Common myeloid progenitor, CD34-positive (primary cell): ENCODE measurements at places on chromosomes 6 and 20.

GRCh38 chr20:58973866-58974265 is 7.2 kb upstream of the NELFCD start:
- no peak for DNase-seq
- H3K4me1 ChIP-seq = no peaks in the 10 kb centered on the region
- no peak overlapping the region for H3K27ac ChIP-seq

DNA sequence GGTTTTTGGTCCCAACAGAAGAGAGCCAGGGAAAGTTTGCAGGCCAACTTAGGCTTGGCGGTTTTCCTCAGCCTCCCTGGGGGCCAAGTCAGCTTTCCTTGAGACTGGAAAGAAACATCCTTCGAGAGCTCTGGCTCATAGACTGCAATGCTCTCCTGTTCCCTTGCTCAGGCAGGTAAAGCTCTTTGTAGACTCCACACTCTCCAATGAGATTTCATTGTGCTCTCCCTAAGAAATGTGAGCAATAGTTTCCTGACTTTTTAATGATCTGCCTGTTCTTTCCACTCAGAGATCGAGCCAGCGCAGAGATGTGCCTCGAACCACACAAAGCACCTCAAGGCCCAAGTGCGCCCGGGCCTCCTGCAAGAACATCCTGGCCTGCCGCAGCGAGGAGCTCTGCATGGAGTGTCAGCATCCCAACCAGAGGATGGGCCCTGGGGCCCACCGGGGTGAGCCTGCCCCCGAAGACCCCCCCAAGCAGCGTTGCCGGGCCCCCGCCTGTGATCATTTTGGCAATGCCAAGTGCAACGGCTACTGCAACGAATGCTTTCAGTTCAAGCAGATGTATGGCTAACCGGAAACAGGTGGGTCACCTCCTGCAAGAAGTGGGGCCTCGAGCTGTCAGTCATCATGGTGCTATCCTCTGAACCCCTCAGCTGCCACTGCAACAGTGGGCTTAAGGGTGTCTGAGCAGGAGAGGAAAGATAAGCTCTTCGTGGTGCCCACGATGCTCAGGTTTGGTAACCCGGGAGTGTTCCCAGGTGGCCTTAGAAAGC is 13.9 kb downstream of the TNFAIP3 start:
- H3K4me3 ChIP-seq = no peak overlapping the region
- H3K27ac ChIP-seq = no peak overlapping the region
- peaks cover 64% of the 10 kb centered on the region for H3K36me3 ChIP-seq
- peaks cover 25% of the 10 kb centered on the region for H3K4me1 ChIP-seq

DNA sequence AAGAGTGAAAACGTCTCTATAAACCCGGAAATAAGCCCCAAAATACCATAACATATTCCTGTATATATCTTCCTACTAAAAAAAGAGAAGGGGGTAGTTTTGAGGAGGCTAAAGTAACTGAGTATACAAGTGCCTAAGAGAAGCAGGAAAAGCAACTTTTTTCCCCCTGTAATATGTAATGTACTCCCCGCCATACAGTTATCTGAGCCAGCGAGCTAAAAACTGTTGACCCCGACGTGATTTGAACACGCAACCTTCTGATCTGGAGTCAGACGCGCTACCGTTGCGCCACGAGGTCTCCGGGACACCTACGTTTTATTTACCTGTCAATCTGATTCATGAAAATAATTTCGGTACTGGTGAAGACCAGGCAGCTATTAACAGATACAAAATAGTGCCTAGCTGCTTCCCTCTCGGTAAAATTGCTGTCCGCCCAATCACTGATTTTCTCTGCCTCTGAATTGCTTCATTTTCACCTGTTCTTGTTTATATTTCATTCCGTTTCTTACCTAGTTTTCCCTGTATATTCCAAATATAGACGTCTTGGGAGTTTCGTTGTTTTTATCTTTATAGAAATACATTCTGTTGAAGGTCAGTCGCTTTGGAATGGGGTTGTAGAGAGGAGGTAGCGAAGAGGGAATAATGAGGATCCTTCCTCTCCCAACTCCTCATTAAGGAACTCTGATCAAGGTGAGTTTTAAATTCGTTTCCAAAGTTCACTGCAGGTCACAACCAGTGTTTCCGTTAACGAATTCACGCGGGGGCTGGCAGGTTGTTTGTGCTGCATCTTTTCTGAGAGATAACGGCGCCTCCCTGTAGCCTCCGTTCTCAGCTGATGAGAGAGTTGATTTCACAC is 33.6 kb upstream of the BTN3A2 start:
- no peaks in the 10 kb centered on the region for H3K36me3 ChIP-seq
- peak overlapping the region; percentile 76 for H3K27ac ChIP-seq
- peaks cover 39% of the 10 kb centered on the region for H3K27me3 ChIP-seq

GRCh38 chr20:24836661-24837299 is 112.3 kb upstream of the CST7 start:
- DNase-seq = peak; percentile 28
- no peaks in the 10 kb centered on the region for H3K27me3 ChIP-seq
- no peak overlapping the region for H3K27ac ChIP-seq
- peaks cover 15% of the 10 kb centered on the region for H3K4me1 ChIP-seq
- no peaks in the 10 kb centered on the region for H3K36me3 ChIP-seq

- H3K27me3 ChIP-seq = no peaks in the 10 kb centered on the region
- no peaks in the 10 kb centered on the region for H3K4me1 ChIP-seq
- no peak for DNase-seq
Observed at GRCh38 chr6:7895125-7895423, 15.5 kb downstream of the TXNDC5 start.

GRCh38 chr6:151911401-151911800 is 103.9 kb downstream of the ESR1 start:
- no peak for DNase-seq
- no peaks in the 10 kb centered on the region for H3K27me3 ChIP-seq
- no peak overlapping the region for H3K4me3 ChIP-seq
- H3K27ac ChIP-seq = no peak overlapping the region

- H3K27ac ChIP-seq = no peak overlapping the region
- no peaks in the 10 kb centered on the region for H3K36me3 ChIP-seq
- H3K4me3 ChIP-seq = no peak overlapping the region
Observed at GRCh38 chr6:12371151-12371550, 81.0 kb downstream of the EDN1 start.

DNA sequence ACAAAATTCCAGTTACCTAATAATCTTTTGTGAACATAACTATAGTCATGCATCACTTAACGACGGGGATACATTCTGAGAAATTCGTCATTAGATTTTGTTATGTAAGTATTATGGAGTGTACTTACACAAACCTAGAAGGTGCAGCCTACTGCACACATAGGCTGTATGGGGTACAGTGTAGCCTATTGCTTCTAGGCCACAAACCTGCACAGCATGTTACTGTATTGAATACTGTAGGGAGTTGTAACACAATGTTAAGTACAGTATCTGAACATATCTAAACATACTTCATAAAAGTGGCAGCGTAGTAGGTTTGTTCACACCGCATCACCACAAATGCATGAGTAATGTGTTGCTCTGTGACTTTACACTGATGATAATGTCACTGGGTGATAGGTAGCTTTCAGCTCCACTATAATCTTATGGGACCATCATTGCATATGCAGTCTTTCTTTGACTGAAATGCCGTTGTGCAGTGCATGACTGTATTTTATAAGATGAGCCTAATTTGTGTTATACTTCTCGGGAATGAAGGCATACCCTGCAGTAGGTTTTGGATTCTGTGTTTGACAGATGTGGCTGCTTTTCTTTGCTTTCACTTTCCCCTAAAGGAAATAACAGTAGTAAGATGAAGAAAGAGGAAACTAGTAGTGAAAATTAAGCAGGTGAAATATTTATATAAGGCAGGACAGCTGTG is 365.6 kb downstream of the FARS2 start:
- no peaks in the 10 kb centered on the region for H3K27me3 ChIP-seq
- peaks cover 13% of the 10 kb centered on the region for H3K4me1 ChIP-seq
- no peaks in the 10 kb centered on the region for H3K36me3 ChIP-seq
- H3K4me3 ChIP-seq = no peak overlapping the region
- peak; percentile 75 for DNase-seq

GRCh38 chr6:155985660-155986138 is 530.1 kb upstream of the NOX3 start:
- DNase-seq = no peak
- no peak overlapping the region for H3K27ac ChIP-seq
- no peak overlapping the region for H3K4me3 ChIP-seq
- no peaks in the 10 kb centered on the region for H3K4me1 ChIP-seq

DNA sequence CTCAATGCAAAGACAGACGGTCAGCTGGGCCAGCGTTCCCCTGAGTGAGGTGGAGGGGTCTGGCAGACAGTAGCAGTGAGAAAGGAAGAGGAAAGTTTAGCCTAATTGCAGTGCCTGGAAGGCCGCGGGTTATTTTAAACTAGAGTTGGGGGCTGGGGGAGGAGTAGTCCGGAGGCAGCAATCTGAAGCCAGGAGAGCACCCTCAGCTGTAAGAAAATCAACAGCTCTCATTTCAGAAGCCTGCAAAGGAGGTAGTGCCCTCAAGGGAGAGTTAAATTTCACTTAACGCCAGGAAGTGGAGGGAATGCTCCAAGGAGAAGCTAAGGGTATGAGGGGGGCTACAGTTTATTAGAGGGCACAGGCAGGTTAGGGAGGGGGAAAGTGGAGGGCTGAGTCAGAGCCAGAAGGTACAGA is 26.9 kb downstream of the RING1 start:
- H3K4me3 ChIP-seq = no peak overlapping the region
- no peaks in the 10 kb centered on the region for H3K4me1 ChIP-seq
- H3K27me3 ChIP-seq = no peaks in the 10 kb centered on the region
- no peak for DNase-seq
- no peak overlapping the region for H3K27ac ChIP-seq

- no peak overlapping the region for H3K27ac ChIP-seq
- no peaks in the 10 kb centered on the region for H3K36me3 ChIP-seq
- peaks cover 3% of the 10 kb centered on the region for H3K27me3 ChIP-seq
- no peak overlapping the region for H3K4me3 ChIP-seq
Observed at GRCh38 chr6:166866839-166867637, 89.3 kb downstream of the RNASET2 start.

DNA sequence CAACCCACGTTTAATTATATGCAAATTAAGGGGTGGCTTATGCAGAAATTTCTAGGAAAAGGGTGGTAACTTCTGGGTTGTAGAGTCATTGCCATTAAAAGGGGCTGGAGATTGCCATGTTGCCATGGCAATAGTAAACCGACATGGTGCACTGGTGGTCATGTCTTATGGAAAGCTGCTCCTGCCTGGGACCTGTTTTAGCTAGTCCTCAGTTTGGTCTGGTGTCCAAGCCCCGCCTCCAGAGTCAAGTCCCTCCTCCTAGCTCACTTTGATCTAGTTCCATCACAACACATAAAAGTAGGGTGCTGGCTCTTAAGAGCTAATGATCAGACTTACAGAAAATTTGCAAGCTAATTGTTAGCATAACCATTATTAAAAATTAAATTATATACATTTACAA is 5.3 kb downstream of the SLC22A2 start:
- peaks cover 9% of the 10 kb centered on the region for H3K27me3 ChIP-seq
- H3K36me3 ChIP-seq = no peaks in the 10 kb centered on the region
- H3K27ac ChIP-seq = no peak overlapping the region
- DNase-seq = no peak

- no peaks in the 10 kb centered on the region for H3K36me3 ChIP-seq
- no peaks in the 10 kb centered on the region for H3K27me3 ChIP-seq
- no peak for DNase-seq
- no peak overlapping the region for H3K27ac ChIP-seq
Observed at GRCh38 chr20:19291818-19292132, 79.3 kb downstream of the SLC24A3 start.

GRCh38 chr6:105791583-105792318 is 294.4 kb upstream of the PRDM1 start:
- no peak overlapping the region for H3K4me3 ChIP-seq
- peaks cover 30% of the 10 kb centered on the region for H3K4me1 ChIP-seq
- no peaks in the 10 kb centered on the region for H3K27me3 ChIP-seq
- peak; percentile 9 for DNase-seq
- H3K36me3 ChIP-seq = no peaks in the 10 kb centered on the region

- H3K36me3 ChIP-seq = no peaks in the 10 kb centered on the region
- no peak overlapping the region for H3K4me3 ChIP-seq
- H3K27me3 ChIP-seq = no peaks in the 10 kb centered on the region
- H3K4me1 ChIP-seq = peaks cover 14% of the 10 kb centered on the region
Observed at GRCh38 chr6:96899019-96899418, 1.3 kb upstream of the NDUFAF4 start.

- no peaks in the 10 kb centered on the region for H3K27me3 ChIP-seq
- no peak overlapping the region for H3K27ac ChIP-seq
- H3K36me3 ChIP-seq = no peaks in the 10 kb centered on the region
- peaks cover 4% of the 10 kb centered on the region for H3K4me1 ChIP-seq
- no peak overlapping the region for H3K4me3 ChIP-seq
- DNase-seq = no peak
Observed at GRCh38 chr6:150639823-150640331, 40.2 kb downstream of the PLEKHG1 start.

DNA sequence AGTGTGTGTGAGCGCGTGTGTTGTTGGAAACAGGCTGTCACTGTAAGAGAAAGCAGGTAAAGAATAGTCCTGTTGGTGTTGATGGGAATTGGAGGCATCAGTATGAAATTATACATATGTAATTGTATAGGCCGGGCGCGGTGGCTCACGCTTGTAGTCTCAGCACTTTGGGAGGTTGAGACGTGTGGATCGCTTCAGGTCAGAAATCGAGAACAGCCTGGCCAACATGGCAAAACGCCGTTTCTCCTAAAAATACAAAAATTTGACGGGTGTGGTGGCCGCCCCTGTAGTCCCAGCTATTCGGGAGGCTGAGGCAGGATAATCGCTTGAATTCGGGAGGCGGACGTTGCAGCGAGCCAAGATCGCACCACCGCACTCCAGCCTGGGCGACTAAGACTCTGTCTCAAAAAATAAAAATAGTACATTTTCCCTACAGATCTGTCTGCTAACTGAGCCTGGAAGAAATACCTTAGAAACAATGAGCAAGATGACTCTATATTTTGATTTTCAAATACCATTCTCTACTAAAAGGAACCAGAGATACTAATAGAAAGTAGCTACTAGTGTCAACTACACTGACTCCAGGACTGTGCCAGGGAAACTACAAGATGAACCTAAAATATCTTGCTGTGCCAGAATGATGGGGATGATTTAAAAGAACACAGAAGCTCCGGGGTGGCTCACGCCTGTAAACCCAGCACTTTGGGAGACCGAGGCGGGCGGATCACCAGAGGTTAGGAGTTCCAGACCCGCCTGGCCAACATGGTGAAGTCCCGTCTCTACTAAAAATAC is 110.8 kb downstream of the TRIM27 start:
- no peaks in the 10 kb centered on the region for H3K4me1 ChIP-seq
- no peak overlapping the region for H3K27ac ChIP-seq
- peaks cover 26% of the 10 kb centered on the region for H3K27me3 ChIP-seq
- no peaks in the 10 kb centered on the region for H3K36me3 ChIP-seq
